Fibroblast of gingiva (primary cell): ENCODE measurements at places on chromosomes 16 and 17.

DNA sequence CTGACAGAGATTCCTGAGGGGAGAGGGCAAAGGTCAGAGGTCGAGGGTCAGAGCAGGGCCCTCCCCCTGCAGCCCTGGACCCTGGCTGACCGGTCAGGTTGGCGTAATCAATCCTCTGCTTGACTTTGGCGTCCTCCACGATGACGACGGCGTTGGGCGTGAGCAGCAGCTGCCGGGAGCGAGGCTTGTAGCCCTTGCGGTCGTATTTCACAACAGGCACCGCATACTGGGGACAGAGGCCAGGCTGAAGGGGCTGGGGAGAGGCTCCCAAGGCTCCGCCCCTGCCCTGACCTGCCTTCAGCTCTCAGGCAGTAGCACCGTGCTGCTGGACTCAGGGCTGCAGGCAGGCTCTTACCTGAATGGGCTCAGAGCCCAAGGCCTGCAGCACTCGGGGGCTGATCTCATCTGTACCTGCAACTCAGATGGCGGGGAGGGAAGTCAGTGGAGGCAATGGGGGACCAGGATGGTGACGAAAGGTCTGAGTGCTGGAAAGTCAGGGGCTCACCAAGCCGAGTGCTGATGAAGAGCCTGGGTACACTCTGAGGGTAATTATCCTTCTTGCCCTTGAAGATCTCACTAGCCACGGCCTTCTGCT lies 12.0 kb upstream of the CRK start:
- peak; percentile 87 for DNase-seq

GRCh38 chr17:37117373-37118142 lies 168.8 kb downstream of the AATF start:
- DNase-seq: peak; percentile 14

DNA sequence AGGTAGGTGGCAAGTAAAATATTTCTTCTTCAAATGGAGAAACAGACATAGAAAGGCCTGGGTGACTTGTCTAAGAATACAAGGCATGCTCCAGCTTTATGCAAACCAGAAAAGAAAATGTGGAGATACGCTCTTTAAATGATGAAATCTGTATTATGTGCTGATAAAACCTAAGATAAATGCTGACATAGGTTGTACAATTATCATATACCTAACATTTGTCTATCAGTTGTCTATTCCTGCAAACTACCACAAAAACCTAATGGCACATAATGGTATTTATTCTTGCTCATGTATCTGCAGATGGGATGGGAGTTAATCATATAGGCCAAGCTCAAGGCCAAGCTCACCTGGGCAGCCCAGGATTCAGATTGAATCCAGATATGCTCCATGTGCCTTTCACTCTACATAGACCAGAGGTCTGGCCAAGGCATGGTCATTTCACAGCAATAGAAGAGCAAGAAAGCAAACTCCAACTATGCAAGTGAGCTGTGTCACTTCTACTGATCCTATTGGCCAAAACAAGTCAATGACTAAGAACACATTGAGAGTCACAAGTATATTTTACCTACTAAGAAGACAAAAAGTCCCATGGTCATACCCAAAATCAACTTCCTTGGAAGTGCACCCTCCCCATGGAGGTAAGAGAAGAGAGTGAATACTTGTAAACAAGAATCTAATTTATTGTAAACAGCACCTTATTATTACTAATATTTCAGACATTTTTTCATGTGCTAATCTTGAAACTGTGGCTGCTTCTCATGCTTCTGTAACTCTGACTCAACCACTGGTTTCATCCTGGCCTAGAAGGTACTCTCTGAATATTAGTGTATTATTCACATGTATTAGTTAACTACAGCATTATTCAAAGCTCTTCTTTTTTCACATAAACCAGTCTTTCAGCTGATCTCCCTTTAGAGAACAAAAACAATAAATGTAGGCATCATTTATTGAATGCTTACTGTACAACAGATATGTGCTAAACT lies 270.7 kb upstream of the SOX9 start:
- no peak for DNase-seq

- DNase-seq: no peak
Measured at GRCh38 chr17:2837147-2837561, 40.9 kb downstream of the RAP1GAP2 start.

DNA sequence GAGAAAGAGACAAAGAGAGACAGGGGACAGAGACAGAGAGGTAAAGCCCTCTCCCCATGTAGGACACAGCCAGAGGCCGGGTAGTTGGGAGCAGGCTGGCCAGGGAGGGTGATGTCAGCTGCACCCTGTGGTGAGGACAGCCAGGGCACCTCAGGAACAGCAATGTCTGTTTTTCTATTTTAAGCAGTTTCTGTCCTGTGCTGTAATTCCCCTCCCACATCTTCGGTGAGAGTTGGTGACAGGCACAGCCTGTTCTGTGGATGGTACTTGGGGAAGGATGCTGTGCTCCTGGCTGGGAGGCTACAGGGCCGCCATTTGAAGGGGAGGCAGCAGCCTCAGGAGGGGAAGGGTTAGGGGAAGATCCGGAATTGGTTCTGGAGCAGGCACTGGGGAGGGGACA lies 163.5 kb downstream of the SDK2 start:
- DNase-seq: no peak

DNA sequence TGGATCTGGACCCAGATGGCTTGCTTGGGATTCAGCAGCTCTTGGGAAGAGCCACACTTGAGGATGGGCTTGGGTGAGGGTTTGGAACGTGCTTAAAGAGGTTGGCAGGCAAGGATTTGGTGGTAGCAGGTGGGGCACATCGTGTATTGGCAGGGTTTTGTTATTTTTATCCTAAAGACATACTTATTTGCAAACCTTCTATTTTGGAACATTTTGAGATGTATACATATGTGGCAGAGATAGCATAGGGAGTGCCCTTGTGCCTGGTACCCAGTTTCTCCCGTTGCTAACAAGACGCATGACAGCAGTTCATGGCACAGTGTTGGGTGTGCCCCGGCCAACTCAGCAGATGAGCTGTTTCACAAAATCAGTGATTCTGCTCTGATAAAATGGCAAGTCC lies 9.1 kb downstream of the BANP start:
- no peak for DNase-seq

- peak; percentile 95 for DNase-seq
Measured at GRCh38 chr16:2919511-2920255, 8.0 kb downstream of the FLYWCH1 start.

- no peak for DNase-seq
Measured at GRCh38 chr16:49924078-49924477, 68.2 kb upstream of the ZNF423 start.

- no peak for DNase-seq
Measured at GRCh38 chr17:58391302-58391984, 25.9 kb downstream of the RNF43 start.

- no peak for DNase-seq
Measured at GRCh38 chr17:73901661-73902415, 257.6 kb upstream of the SDK2 start.

DNA sequence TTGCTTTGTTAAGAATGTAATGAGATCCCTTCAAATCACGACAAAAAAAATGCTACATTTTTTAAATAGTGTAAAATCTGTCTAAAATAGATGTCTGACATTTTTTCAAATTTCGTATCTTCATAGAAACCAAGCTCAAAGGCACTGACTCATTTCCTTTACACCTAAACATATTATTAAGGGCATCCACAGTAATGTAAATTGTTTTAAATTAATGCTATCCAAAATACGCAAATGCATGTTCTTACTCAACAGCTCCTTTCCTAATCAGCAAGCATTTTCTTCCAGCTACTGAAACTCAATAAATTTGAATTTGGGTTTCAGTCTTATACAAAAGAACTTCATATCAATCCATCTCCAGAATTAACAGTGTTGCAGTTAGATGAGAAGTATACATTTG lies 4.3 kb downstream of the C16orf87 start:
- DNase-seq: peak; percentile 23

DNA sequence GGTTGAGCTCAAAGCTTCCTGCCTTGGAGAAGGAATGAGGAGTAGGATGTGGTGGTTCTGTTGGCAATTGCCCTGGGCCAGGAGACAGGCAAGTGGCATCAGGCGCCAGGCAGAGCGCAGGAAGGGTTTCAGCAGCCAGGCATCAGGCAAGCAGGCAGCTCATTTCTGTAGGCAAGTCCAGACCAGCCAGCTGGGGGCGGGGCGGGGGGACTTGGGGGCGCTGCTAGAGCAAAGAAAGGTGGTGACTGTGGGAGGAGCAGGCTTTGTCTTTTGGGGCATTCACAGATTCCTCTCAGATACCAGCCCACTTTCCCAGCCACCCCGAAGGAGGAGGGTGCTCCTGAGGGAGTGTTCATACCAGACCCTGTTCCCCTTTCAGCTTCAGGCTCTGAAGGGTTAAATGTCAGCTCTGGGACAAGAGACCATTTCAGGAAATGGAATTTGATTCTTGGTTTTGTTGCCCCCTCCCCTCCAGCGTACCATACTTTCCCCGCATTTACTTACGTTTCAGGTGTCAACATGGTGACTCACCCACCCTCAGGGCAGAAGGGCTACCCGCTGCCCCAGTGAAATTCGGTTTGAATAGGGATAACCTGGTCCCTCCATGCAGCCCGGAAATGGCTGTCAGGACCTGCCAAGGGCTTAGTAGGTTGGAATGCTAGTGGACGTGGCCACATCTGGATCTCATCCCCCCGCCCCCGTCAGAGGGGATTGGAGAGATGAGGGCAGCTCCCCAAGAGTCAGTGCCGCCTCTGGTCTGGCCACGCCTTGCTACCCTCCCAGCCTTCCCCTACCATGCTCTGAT lies 13.2 kb downstream of the NGFR start:
- no peak for DNase-seq
